Hematopoietic multipotent progenitor cell treated with erythropoietin and hydrocortisone succinate and interleukin-3 and kit ligand, for 8 days (in vitro differentiated cells): ENCODE measurements at places on chromosomes 11 and 22.
A peak's percentile ranks its signal among the peaks of the same experiment; 100 is the strongest.

- no peak for DNase-seq
Measured at GRCh38 chr11:86089659-86090058, 20.8 kb upstream of the PICALM start.

DNA sequence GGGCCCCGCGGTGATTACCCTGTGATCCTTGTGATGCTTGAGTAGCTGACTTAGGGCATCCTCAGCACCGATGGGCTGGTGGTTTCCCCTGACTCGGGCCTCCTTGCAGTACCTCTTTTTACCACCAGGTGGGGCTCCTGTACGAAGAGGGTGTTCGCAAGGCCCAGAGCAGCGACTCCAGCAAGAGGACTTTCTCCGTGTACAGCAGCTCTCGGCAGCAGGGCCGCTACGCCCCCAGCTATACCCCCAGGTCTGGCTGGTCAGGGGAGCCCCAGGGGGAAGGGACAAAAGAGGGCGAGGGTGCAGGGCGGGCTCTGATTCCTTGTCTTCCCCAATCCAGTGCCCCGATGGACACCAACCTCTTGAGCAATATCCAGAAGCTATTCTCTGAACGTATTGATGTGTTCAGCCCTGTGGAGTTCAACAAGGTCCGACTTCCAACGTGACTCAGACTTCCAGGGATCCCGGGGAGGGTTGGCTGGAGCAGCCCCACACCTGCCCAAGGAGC, 1.3 kb upstream of the TM7SF2 start:
- DNase-seq, result peak; percentile 87

- no peak for DNase-seq
Measured at GRCh38 chr11:64566915-64567891, 23.8 kb upstream of the SLC22A12 start.

DNA sequence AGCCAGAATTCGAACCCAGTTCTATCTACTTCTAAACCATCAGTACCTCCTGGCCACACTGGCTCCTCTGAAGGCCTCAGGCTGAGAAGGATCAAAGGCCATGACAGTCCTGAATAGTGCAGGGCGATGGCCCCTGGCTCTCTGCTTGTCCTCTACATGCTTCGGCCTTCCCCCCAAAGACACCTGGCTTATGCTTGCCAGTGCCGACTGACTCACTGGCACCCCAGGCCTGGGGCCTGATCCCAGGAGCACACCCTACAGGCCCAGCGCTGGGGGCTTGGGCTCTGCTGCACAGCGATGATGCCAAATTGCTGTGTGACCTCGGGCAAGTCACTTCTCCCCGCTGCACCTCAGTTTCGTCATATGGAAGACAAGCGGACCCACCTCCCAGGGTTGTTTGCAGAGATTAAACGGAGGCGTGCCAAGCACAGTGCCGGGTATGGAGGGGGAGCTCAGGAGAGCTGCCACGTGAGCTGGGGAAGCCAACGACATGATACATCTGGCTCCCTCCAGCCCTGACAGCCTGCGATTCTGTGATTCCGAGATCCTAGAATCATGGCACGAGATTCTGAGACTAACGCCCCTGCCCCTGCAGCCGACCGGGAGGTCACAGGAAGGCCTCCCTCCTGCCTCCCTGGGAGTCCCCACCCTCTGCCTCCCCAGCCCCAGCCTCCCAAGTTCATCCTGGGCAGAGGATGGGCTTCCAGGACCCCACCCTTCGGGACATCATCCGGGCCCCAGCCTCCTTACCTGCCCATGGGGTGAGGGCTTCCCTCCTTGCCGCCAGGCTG, 1.0 kb downstream of the SSTR3 start:
- no peak for DNase-seq

GRCh38 chr11:13473013-13473722, 10.1 kb upstream of the BTBD10 start:
- DNase-seq, result no peak

- DNase-seq, result no peak
Measured at GRCh38 chr11:70463478-70464255, 65.3 kb downstream of the CTTN start.

DNA sequence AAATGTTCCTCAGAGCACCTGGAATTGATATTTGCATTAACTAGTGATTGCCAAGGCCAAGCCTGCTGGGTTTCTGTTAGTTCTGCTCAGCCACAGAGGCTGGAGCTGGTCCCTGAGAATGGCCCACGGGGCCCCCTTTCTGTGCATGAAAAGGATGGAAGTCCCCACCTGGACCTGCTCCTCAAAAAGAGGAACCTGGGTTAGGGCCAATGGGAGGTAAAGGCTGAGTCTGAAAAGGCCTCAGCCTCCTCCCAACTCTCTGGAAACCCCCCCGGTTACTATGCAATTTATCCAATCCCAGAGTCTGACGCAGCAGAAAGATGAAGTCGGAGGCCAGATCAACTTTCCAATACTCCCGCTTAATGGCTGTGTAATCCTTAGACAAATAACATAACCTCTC, 6.8 kb upstream of the CREB3L1 start:
- DNase-seq, result no peak

GRCh38 chr22:30947173-30947815, 21.3 kb downstream of the MORC2 start:
- DNase-seq, result no peak

DNA sequence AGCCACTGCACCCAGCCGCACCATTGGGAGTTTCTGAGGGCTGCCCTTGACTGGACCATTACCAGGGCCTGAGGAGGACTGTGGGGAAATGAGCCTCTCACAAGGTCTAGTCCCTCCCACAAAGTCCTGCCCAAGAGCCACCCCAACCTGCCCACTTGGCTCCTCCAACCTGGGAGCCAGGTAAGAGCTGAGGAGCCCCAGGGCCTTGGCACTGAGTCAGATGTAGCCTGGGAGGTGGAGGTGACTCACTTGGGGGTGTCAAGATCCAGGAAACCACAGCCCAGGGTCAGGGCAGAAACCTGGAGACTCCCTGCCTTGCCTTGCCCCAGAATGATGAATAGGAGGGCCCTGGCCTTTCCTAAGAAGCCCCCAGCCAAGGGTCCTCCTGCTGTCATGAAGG, 25.8 kb upstream of the P2RY2 start:
- DNase-seq, result no peak

DNA sequence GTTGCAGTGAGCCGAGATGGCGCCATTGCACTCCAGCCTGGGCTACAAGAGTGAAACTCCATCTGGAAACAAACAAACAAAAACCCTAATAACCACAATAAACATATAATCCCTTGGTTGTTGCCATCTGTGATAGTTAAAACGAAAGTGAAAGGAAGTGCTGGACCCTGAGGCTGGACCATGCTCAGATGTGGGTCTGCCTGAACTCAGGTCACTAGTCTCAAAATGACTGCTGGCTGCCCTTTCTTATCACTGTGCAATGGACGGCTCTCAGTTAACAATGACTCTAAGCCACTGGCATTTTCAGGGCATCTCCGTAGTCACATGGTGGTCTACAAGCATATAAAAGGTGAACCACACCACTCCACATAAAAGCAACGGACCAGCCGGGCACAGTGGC, 48.2 kb upstream of the FTH1 start:
- DNase-seq, result no peak

DNA sequence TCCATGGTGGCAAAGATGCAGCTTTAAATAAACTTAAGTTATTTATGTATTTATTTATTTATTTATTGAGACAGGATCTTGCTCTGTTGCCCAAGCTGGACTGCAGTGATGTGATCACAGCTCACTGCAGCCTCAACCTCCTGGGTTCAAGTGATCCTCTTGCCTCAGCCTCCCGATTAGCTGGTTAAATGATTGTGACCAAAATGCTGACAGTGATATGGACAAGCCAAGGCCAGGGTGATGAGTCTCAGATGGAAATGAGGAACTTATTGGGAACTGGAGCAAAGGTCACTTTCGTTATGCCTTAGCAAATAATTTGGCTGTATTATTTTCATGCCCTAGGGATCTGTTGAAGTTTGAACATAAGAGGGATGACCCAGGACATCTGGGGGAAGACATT, 9.3 kb upstream of the LRP5 start:
- no peak for DNase-seq

DNA sequence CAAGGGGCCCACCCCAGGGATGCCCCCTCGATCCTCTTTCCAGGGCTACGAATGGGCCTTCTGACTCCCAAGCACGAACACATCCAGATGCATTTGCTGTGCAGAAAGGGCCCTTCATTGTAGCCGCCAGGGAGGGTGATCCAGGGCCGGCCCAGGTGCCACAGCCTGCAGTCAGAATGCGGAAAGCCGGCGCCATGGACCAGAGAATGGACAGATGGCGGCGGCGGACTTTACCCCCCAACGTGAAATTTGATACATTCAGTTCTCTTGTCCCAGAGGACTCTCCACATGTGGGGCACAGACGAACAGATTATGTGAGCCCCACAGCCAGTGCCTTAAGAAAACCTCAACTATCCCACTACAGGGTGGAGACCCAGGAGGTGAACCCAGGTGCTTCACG, 87.2 kb downstream of the KIAA1671 start:
- no peak for DNase-seq

DNA sequence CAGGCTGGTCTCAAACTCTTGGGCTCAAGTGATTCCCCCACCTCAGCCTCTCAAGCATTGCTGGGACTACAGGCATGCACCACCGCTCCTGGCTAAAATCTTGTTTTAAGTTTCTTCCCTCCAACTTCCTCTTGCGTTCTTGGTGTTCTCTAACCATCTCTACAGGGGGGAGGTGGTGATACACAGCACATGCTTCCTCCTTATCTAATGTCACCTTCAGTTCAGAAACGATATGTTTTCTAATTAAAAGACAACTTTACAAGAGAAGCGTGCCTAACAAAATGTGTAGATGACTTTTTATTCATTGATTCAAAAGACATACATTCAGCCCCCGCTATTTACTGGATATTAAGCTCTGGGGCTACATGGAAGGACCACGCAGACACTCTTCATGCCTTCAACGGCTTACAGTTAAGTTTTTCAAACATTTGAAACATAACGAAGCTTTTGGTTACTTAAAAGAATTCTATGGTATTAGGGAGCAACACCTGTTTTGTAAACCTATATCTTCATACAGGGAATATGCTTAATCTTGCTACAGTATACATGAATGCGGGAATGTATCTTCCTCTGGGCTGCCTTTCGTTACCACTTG, 933 bp upstream of the DLAT start:
- DNase-seq, result peak; percentile 69

DNA sequence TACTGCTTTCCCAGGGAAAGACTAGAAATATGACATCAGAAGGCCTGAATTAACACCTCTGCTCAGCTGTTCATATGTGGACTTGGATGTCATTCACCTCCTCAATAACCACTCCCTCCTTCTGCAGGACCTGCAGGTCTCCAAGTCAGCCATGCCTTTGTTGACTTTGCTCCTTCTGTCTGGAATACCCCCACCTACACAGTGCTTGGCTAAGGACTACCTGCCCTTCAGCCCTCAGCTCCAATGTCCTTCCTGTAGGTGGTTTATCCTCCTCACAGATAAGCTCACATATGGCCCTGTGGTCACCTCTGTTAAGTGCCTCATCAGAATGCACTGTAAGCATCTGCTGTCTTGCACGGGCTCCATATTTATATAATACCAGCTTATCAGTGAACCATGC, 26.4 kb upstream of the FAT3 start:
- no peak for DNase-seq

DNA sequence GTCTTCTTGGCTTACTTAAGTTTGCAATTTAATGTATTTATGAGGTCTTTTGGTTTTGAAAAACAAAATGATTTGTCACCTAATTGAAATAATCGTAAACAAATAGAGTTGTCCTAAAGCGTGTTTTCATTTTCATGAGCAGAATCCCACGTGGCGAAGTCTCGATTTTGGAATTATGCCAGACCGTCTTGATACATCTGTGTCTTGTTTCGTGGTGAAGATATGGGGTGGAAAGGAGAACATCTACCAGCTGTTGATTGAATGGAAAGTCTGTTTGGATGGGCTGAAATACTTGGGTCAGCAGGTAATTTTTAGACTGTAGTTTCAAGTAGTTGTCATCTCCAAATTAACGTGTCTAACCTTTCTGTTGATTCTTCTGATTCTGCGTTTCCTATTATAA, 64.7 kb downstream of the UVRAG start:
- no peak for DNase-seq

- no peak for DNase-seq
Measured at GRCh38 chr22:31262312-31263133, 29.8 kb downstream of the PIK3IP1 start.

DNA sequence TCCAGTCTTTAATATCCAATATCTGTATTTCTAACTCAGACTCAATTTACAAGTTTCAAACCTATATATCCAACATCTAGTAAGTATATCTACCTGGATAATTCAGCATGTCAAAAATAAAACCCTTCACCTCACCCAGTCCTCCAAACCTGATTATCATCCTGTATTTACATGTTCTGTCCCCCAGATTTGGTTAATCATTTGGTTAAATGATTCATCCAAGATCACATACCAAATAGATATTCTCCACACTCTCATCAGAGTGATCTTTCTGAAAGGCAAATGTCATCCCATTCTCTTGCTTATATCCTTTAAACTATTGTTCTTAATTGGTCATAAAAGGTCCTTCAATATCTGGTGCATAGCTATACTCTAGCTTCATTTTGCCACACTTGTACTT, 199.0 kb downstream of the SOX6 start:
- no peak for DNase-seq

- DNase-seq, result no peak
Measured at GRCh38 chr11:69427337-69427736, 54.1 kb upstream of the LINC01488 start.

DNA sequence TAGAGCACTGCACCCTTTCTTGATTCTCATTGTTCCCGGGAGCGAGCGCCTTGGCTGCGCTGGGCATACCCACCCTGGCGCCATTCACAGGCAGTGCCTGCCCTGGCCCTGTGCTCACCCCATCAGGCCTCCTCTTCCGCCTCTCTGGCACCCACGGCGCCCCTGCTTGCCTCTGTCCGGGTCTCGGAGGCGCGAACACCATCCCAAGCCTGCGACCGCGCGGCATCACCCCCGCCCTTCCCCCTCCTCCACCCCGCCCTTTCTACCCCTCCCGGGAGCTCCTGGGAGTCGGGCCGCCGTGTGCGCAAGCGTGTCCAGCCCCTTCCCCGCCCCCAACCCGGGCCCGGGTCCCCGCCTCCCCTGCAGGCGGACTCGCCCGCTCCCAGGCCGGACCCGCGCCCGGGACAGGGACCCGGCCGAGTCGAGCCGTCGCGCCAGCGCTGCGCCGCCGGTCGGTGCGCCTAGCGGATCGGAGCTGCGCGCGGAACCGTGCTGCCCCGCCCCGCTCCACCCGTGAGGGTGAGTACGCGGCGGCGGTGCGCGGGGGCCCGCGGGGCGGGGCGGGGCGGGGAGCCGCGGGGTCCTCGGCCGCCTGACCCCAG, at the start of gene ST3GAL4:
ST3GAL4 (plus strand) TSS at position 363 of the 602 bp plus-strand sequence. CDS start 50,470 bp downstream, outside the sequence.
- peak; percentile 55 for DNase-seq

DNA sequence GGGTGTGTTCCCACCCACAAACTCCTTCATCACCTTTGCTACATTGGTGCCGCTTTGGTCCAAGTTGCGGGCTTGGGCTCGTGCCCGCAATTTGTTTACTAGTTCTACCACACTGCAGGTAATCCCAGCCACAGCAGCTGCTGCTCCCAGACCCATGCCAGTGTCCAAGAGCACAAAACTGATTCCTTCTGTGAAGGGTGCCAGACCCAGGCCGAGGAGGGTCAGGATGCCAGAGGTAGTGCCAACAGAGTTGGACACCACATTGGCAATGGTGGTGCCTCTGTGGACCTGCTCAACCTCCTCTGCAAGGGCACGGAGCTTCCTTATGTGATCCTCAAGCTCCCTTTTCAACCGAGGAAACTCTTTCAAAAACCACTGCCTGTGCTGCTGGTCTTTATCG, 11.5 kb downstream of the APOL2 start:
- no peak for DNase-seq
